Glutamatergic neuron (in vitro differentiated cells): ENCODE measurements at places on chromosomes 5 and 9.

DNA sequence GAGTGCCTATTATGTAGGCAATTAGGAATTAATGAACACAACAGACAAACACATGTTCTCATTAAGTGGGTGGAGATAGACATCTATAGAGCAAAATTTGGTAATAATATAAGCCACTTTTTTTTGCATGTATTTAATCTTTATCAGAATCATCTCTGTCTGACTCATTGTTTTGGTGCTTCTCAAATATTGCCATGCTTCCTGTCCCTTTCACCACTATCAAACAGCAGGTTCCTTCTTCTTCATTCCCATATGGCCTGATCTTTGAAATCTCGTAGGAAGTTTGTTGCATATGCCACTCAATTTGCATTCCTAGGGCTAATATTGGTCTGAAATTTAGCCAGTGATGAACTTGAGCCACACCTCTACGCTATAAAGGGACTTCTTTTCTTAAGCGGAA lies 128.9 kb upstream of the SPEF2 start:
- H3K4me3 ChIP-seq: no peak overlapping the region
- H3K36me3 ChIP-seq: no peaks in the 10 kb centered on the region
- H3K27me3 ChIP-seq: no peaks in the 10 kb centered on the region
- peaks cover 1% of the 10 kb centered on the region for H3K4me1 ChIP-seq
- no peak overlapping the region for H3K27ac ChIP-seq

GRCh38 chr5:5164163-5164562 lies 24.0 kb downstream of the ADAMTS16 start:
- no peaks in the 10 kb centered on the region for H3K36me3 ChIP-seq
- DNase-seq: no peak
- H3K4me3 ChIP-seq: no peak overlapping the region
- H3K4me1 ChIP-seq: no peaks in the 10 kb centered on the region
- H3K27ac ChIP-seq: no peak overlapping the region

GRCh38 chr5:40813698-40814281 lies 15.6 kb upstream of the PRKAA1 start:
- DNase-seq: no peak
- H3K4me3 ChIP-seq: no peak overlapping the region
- no peaks in the 10 kb centered on the region for H3K4me1 ChIP-seq
- no peaks in the 10 kb centered on the region for H3K36me3 ChIP-seq
- H3K27ac ChIP-seq: no peak overlapping the region

DNA sequence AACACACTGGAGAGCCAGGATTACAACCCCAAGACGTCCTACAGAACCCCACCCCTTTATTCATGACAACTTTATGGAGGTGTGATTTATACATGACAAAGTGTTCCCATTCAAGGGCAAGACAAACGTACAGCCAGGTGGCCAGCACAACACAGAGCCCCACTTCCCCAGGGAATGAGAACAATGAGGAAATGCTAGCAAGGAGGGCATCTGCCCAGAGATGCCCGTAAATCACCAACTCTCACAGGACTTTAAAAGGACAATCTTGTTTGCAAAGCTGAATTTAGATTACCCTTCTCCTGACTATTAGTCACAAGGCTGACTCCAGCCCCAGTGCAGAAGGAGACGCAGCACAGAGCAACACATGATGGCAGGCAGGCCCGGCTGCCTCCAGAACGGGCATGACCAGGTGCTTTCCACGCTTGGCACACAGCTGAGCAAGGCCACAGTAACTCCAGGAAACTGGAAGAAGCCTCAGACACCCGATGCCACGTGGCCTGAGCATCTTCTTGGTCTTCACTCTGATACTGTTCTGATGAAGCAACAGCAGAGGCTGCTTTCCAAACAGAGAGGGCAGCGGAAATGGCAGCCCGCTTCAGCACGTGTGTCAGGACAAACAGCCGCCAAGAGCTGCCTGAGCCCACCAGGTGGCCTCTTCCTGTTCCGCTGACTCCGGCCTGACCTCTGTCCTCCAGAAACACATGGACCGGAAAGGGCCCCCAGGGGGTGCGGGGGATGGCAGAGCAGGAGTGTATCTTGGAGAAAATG lies 51.4 kb downstream of the ROR2 start:
- peaks cover 12% of the 10 kb centered on the region for H3K27me3 ChIP-seq
- DNase-seq: peak; percentile 59
- H3K36me3 ChIP-seq: peaks cover 1% of the 10 kb centered on the region

- no peaks in the 10 kb centered on the region for H3K27me3 ChIP-seq
- no peak for DNase-seq
- no peak overlapping the region for H3K27ac ChIP-seq
- no peaks in the 10 kb centered on the region for H3K36me3 ChIP-seq
Observed at GRCh38 chr5:142977363-142978051, 207.3 kb downstream of the ARHGAP26 start.

GRCh38 chr5:103724271-103724670 lies 161.7 kb upstream of the NUDT12 start:
- DNase-seq: no peak
- no peak overlapping the region for H3K27ac ChIP-seq
- H3K36me3 ChIP-seq: peaks cover 10% of the 10 kb centered on the region
- H3K4me1 ChIP-seq: no peaks in the 10 kb centered on the region

- H3K27ac ChIP-seq: no peak overlapping the region
- H3K4me3 ChIP-seq: no peak overlapping the region
- peaks cover 2% of the 10 kb centered on the region for H3K4me1 ChIP-seq
- no peaks in the 10 kb centered on the region for H3K36me3 ChIP-seq
- H3K27me3 ChIP-seq: no peaks in the 10 kb centered on the region
Observed at GRCh38 chr5:26482076-26482809, 556.1 kb downstream of the CDH9 start.

DNA sequence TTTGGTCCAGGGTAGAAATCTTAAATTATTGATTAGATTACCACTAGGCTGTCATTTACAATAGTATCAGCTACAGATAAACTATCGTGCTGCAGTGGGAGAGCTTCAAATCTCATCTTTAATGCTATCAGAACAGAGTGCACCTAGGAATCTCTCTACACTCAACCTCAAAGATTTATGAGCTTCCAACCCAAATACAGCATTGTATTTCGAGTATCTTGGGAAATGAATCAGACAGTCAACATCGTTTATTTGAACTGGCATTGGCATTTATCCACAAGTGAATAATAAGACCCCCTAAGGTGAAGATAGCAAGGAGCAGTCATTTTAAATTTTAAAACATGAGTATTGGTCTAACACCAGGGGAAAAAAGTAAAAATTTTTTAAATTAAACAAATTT lies 1203.2 kb downstream of the CDH12 start:
- H3K4me1 ChIP-seq: no peaks in the 10 kb centered on the region
- H3K27me3 ChIP-seq: no peaks in the 10 kb centered on the region
- H3K36me3 ChIP-seq: no peaks in the 10 kb centered on the region
- H3K27ac ChIP-seq: no peak overlapping the region

DNA sequence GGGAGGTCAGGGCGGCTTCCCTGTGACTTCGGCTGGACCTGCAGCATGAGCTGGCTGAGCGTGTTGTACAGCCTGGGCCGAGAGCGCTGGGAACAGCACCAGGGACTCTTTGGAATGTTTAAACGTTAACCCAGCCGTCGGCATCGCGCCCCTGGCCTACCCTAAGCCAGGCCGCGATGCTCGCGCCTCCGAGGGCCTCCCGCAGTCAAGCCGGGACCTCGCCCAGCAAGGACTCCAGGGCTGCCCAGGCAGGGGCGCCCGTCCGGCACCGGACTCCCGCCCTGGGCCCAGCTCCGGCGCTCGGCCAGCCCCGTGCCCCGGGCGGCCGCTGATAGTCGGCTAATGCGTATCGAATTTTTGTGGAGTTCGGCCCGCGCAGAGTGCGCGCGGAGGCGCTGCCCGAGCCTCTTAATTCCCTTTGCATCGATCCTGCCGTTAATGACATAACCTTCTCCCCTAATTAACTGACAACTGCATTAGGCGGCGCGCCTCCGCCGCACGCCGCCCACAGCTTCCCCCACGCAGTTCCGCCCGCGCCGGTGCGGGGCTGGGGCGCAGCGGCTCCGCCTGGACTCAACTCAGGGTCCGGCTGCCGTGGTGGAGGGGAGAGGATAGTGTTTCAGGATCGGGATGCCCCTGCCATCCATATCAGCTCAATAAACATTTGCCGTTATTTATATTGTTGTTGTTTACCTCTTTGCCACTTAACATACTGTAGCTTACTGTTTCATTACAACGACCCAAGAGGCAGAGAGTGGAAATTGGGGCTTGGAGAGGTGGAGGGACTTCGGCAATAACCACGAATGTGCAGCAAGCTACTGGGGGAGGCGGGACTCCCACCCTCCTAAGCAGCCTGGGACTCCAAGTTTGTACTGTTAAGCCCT lies 28.8 kb upstream of the CDC23 start:
- peak; percentile 75 for DNase-seq
- peaks cover 10% of the 10 kb centered on the region for H3K27me3 ChIP-seq
- H3K4me3 ChIP-seq: peak overlapping the region; percentile 67

DNA sequence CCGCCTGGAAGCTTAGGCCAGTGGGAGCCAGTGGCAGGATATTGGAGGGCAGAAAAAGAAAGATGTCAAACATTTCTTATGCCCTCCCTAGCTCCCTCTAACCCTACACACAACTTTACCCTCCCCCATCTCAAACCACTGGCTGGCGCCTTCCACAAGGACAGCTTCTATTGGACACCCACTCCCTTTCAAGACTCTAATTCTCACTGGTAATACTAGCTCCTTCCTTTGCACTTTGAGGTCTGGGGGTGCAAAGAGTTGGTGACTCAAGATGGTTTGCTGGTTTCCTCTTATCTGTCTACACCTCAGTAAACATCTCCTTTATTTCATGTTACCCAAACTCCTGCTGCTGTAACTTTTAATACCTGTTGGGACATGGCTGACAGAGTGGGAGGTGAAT lies 11.6 kb upstream of the ITGA1 start:
- no peak overlapping the region for H3K27ac ChIP-seq
- no peak overlapping the region for H3K4me3 ChIP-seq
- DNase-seq: no peak
- H3K4me1 ChIP-seq: no peaks in the 10 kb centered on the region
- no peaks in the 10 kb centered on the region for H3K27me3 ChIP-seq
- H3K36me3 ChIP-seq: no peaks in the 10 kb centered on the region
